ENCODE measurements at places on chromosomes 5 and 9.
A peak's percentile ranks its signal among the peaks of the same experiment; 100 is the strongest.

DNA sequence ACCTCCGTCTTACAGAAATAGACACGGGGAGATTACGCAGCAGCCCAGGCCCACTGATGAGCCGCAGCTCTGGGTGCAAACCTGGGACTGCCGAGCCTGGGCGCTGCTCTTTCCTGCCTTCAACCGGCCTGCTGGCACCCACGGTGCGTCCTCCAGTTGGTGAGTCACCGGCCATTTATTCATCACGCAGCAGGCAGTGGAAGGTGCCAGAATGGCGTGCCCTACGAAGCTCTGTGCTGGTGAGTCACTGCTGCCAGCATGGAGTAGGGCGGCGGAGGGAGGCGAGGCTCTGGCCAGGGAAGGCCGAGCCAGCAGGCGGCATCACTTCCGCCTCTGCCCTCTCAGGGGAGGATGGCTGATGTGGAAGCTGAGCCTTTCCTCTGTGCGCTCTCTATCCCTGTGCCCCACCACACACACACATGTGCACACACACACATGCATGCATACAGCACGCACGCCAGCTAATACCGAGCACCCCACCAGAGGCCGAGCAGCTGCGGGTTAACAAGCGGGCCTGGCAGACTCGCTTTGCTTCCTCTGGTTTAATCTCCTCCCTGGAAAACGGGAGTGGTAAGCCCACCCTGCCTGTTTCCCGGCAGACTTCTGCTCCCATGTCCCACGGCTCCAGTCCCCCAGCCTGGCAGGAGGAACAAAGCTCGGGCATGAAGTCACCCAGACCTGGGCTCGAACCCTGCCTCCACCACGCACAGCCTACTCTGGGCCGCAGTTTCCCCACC, 39.2 kb downstream of the OLFM1 start:
- no peak for DNase-seq

DNA sequence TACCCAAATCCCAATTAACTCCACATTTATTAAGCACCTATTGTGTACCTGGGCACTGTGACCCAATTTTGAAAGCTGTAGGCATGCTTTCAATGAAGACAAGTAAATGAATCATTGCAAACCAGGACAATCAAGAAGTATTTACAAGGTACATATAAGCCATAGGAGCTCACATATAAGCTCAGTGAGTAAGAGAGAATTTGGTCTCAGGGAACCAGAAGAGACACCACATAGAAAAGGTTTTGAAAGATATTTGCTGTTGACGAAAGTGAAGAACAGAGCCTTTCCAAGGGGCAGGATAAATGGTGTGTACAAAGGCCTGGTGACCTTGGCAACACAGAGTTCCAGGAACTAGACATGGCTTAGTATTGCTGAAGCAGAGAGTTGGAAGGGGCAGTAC, 187.6 kb downstream of the CD180 start:
- no peak for DNase-seq

DNA sequence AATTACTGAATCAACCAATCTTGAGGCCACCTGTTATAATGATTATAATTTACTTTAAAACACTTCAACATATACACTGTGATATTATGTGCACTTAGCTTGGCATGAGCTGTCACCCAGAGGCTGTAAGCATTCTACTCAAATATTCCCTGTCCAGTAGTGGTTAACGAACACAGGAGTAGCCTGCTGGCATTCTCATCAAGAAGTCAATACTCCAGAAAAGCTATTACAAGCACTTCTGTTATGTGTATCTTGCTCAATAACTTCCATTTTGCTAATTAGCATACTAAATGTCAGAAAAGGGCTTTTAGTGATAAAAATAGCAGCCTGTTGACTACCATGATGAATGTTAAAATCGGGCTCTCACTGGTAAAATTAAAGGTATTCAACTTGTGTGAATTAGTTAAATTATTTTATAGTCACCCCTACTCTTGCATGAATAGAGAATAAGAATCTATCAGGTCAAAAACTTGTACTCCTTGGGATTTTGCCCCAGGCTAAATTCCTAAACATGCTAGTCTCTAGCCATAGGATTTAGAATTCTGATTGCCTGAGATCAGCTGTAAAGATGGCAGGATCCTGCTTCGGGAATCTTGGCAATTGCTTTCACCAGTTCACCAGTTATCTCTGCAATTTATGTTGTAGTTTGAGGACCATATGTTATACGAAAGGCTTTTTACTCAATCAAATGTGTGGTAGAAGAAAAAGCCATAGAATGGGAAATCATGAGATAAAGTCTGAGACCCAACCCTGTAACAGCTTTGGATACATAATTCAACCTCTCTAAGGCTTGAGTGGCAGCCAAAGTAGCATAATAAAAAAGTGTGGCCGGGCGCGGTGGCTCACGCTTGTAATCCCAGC, 43.4 kb upstream of the PAM start:
- no peak for DNase-seq

GRCh38 chr5:143427122-143427735, 23.7 kb upstream of the NR3C1 start:
- DNase-seq = no peak

DNA sequence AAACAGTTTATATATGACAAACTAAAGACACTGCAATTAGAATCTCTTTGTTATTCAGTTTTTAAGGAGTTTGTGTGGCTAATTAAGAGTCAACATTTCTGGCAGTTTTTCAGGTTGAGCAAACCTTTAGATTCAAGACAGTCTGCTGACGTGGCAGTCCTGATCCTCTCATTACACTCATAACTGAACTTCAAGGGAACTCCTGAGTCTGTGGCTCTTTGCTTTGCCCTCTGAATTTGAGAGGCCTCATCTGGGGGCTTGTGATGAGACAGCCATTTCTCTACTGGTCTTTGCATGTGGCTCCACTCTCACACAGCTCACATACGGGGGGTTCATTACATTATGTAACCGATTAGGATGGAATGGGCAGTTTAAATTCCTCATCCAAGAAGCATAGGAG, 182.9 kb upstream of the MEF2C start:
- no peak for DNase-seq

- DNase-seq = no peak
These were observed 79.5 kb downstream of the SH3PXD2B start for GRCh38 chr5:172374783-172375182.

DNA sequence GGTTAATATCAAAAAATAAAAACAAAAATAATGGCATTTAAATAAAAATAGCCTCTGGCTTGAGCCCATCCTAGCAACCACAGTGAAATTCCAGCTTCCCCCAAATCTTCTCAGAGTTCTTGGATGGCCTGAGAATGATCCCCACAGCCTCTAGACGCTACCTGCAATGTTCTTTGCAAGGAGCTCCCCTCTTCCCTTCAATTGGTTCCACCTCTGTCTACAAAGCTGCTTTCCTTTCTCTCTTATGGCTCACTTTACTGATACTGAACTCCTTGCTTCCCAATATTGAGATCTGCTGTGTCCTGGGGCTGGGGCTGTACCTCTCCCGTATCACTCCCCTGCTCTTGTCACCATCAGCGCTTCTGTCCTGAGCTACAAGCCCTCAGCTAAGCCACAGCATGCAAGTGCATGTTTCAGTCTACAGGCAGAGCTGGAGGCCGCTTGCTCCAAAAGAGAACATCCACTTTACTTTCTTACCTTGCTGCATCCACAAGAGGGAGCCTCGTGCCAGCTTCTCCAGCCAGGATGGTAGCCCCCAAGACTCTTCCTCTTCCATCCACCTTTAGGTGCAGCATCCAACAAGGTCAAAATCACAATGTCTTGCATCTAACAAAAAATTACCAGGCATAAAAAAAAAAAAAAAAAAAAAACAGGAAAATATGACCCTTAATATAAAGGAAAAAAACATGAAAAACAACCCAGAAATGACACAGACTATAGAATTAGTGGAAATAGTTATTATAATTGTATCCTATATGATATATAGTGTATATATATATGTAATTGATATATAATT, 57.4 kb upstream of the PRSS3 start:
- DNase-seq = peak; percentile 40

- DNase-seq = no peak
These were observed 54.9 kb upstream of the OSMR start for GRCh38 chr5:38790891-38791290.

DNA sequence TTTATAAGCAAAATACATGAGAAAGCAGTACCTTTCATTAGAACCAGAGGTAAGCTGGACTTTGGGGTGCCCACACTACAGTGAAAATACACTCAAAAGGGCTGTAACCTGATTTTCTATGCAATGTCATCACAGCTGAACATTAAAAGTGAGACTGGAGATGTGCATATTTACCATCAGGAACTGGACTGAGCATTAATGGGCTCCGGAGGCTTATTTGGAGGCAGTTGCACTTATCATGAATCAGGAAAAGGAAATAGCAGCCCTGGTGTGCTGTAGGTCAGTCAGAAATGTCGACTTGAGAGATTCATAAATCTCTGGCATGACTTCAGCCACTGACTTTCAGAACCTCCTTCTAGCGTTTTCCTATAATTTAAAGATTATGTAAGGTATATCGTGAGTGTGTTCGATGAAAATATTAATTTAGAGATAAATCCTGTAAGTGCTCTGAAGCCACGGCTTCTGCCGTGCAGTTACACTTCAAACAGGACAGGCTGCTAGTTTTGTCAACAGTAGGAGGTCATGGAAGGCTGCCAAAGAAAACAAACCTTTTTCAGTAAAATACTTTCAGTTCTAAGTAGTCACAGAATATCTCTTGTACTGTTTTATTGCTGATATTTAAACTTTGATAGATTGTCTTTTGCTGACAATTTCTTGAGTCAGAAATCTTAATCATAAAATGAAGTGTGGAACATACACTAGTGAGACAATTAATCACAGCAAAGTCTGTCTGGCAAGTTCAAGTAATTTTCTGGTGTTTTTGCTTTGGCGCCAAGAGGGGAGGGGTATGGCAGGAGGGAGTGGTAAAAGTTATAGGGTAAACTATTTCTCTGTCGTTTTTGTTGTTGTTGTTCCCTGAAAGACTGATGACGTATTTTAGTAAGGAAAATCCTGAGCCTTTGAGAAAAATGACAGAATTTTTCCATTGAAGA, 939.7 kb downstream of the NR2F1-AS1 start:
- peak; percentile 4 for DNase-seq

DNA sequence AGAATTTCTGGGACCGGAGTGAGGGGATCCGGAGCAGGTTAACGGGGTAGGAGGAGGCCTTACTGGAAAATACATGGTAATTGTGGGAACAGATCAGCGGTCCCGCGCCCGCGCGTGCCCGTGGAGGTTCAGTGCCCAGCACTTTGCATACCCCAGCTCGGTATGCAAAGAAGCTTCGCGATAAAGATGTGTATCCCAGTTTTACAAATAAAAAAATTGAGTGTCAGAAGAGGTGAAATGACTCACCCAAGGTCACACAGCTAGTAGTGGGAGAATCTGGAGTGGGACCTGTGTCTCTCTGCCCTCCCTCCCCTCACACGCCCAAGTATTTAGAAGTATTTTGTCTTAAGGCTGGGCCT, 967 bp downstream of the NEURL1B start:
- DNase-seq = no peak

DNA sequence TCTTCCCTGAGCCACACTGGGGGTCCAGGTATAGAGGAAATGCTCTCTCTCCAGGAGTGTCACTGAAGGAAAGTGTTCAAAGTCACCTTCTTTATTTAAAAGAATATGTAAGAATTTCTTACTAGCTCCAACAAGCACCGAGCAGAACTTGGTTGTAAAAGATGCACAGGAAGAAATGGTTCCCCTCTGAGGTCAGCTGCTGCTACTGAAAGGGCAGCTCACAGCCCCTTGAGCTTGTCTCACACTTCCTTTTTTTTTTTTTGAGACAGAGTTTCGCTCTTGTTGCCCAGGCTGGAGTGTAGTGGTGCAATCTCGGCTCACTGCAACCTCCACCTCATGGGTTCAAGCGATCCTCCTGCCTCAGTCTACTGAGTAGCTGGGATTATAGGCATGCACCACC, 77.2 kb downstream of the PRRT1B start:
- no peak for DNase-seq

Measured in NCI-H524 treated with DMSO at 0.1 percent for 48 hours (cell line).